ENCODE measurements at places on chromosomes 16 and 17.
A peak's percentile ranks its signal among the peaks of the same experiment; 100 is the strongest.

DNA sequence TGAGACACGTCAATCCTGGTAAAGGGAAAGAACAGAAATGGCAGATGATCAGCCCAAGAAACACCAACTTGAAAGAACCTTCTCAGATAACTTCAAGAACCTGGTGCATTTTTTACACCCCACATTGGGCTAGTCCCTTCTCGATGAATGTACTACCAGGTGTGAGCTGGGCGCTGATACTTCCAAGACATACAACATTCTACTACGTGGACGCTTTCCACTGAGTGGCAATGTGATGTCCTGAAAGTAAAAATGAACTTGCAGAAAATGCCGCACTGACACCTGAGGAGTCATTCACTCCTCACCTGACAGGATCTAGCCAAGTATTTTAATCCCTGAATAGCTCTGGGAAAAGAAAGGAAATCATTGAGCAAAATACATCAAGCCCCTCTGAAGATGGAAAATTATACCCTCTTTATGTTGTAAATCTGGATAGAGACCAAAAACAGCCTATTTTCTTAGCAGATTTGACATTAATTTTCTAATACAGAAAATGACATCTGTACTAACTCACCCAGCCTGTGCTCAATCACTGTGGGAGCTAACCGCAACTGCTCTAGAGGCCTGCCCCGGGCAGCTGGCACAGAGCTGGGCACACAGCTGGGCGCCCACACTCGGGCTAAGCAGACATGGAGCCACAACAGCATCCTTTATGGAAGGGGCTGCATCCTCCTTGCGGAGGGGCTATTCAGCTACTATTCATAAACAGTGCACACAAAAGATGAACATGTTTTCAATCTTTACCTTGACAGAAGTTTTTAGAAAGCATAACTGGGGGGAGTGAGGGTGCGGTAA, 16.2 kb downstream of the SNN start:
- DNase-seq: no peak

GRCh38 chr17:64259426-64259825, 3.6 kb downstream of the TEX2 start:
- DNase-seq: no peak

GRCh38 chr16:85946541-85947124, 47.7 kb downstream of the IRF8 start:
- no peak for DNase-seq

GRCh38 chr17:9666461-9667050, 21.2 kb downstream of the USP43 start:
- no peak for DNase-seq

DNA sequence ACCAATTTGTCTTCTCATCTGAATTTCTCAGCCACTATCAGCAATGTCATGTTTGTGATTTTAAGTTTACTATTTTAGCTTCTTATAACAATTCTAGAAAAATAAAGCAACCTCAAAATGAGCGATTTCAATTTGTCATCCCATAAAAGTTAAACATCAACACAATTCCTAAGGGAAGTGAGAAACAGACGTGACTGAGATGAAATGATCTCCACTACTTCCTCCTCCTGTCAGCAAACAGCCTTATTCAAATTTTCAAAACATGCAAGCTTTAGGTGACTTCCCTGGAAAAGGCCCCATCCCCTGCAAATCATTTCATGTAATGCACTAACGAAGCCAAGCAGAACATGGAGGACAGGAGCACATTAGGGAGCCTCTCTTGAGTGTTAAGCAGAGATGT, 64.9 kb downstream of the ZNF652 start:
- DNase-seq: no peak

GRCh38 chr16:83744441-83744981, 63.3 kb upstream of the HSBP1 start:
- DNase-seq: peak; percentile 71

- DNase-seq: no peak
These were observed 5.7 kb downstream of the OR4D2 start for GRCh38 chr17:58172369-58173071.

GRCh38 chr17:77549726-77550366, 408.7 kb upstream of the TNRC6C start:
- DNase-seq: no peak

DNA sequence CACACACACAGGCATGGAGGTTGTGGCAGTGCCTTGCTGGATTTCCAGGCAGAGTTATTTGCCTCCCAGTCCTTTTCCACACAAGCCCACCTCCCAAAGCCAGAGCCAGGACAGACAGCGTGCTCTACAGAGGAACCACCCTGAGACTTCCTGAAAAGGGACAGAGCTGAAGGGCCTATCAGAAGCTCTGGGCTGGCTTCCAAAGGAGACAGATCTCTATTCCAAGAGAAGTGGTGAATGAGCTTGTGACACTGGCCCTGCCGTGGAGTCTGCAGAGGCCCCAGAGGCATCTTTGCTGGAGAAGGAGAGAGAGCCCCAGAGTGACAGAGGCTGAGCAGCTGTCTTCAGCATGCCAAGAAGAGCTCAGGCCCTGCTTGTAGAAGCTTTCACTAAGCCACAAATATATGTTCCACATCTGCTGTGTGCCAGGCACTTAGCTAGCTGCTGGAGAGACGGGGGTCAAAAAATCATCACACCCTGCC, 8.3 kb upstream of the LPCAT2 start:
- DNase-seq: peak; percentile 74

DNA sequence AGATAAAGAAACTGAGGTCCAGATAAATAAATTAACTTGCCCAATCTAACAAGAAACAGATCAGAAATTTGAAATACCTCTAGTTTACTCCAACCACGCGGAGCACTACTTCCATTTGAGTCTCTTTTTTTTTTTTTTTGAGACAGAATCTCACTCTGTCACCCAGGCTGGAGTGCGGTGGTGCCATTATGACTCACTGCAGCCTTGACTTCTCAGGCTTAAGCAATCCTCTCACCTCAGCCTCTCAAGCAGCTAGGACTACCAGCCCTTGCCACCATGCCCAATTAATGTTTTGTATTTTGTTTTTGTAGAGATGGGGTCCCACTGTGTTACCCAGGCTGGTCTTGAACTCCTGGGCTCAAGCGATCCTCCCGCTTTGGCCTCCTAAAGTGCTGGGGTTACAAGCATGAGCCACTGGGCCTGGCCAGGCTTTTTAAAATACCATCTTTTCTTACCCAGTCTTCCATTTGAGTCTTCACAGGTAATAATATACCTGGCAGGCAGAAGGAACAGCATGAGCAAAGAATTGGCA, 3.3 kb upstream of the NACA2 start:
- DNase-seq: no peak

- DNase-seq: no peak
These were observed 10.0 kb downstream of the SALL1 start for GRCh38 chr16:51141106-51141505.

GRCh38 chr17:7413346-7413985, 5.8 kb downstream of the NLGN2 start:
- no peak for DNase-seq

DNA sequence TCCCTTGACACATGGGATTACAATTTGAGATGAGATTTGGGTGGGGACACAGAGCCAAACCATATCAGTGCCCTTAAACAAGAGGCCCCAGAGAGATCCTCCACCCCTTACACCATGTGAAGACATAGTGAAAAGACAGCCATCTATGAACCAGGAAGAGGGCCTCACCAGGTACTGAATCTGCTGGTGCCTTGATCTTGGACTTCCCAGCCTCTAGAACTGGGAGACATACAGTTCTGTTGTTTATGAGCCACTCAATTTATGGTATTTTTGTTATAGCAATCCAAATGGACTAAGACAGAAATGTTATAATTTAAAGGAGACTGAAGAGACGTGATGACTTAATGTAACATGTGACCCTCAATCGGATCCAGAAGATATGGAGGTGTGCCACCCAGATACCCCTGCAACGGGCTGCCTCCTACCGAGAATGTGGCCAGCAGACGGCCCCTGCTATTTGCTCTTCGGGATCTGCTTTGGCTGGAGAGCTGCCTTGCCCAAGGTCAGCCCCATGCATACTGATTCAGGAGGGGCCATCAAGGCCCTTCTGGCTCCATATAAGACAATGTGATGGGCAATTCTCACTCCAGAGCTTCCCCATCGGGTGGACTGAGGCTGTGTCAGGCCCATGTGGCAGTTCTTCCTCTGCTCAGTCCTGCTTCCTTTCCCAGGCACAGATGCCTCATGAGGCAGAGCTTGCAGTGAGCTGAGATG, 80.6 kb downstream of the NETO2 start:
- DNase-seq: no peak

- no peak for DNase-seq
These were observed 22.4 kb downstream of the SOX9 start for GRCh38 chr17:72143245-72143644.

- DNase-seq: no peak
These were observed 58.4 kb downstream of the SMPD3 start for GRCh38 chr16:68389750-68390371.

- DNase-seq: no peak
These were observed 31.1 kb upstream of the CCR7 start for GRCh38 chr17:40596261-40596919.

DNA sequence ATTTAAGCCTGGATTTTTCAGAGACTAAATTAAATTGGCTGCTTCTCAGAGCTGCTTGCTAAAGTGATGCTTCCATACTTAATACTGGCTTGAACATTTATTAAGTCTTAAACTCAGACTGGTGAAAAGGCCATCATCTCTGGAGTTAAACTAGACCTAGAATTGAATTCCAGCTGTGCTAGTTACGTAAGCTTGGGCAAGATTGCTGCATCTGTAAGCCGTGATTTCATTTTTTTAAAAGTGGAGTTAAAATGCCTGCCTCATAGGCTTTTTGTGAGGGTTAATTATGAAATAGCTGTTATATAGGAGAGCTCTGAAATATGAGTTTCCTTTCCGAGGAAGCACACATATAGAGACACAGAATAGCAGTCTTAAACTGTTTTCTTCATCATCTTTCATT, 84.7 kb downstream of the VAT1L start:
- DNase-seq: no peak

GRCh38 chr17:48997103-48997826, at the start of gene IGF2BP1:
IGF2BP1 (plus strand) TSS chr17:48997385; CDS start chr17:48997746, 361 bp downstream.
- no peak for DNase-seq

DNA sequence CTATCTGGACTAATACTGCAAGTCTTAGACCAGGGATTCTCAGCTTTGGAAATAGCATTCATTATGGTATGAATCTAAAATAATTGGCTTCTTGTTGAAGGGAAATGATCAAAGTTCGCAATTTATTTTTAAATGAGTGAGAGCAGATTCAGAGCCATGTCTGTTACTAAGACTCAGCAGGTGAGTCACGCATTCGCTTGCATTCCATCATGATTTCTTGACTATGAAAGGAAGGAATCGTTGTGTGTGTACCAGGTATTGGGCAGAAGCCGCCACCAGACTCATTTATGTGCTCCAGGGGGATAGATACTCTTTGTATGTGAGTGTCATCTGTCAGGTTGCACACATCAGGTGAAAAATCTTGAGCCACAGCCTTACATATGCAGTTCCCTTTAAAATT, 10.8 kb downstream of the GSG1L2 start:
- DNase-seq: no peak

GRCh38 chr17:67276075-67276474, 31.1 kb upstream of the HELZ start:
- DNase-seq: no peak

DNA sequence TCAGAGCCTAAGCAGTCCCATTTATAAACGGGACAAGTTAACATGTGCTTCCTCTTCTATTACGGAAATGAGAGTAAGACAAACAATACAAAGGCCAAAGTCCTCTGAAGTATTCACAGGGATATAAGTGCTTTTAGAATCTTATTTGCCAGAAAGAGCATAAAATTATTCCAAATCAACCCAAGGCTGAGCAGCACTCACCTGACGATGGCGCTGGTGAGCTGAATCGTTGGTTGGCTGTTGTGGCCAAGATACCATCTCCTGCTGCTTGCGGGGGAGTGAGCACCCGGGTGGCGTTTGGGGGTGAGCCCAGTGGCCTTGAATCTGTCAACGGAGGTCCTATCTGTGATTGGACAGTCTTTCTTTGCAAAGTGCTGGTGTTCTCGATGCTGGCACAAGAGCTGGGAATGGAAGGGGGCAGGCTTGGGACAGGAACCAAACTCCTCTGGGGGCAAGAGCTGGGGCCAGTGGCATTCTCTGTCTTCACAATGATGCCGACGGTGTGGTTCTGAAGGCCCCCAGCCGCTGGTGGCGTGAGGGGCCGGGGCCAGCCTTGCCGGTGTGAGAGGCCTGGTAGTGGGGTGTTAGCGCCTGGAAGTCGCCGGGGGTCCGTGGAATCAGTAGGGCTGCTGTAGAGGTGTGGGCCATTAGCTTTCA, 9.5 kb upstream of the DHRS13 start:
- DNase-seq: no peak

DNA sequence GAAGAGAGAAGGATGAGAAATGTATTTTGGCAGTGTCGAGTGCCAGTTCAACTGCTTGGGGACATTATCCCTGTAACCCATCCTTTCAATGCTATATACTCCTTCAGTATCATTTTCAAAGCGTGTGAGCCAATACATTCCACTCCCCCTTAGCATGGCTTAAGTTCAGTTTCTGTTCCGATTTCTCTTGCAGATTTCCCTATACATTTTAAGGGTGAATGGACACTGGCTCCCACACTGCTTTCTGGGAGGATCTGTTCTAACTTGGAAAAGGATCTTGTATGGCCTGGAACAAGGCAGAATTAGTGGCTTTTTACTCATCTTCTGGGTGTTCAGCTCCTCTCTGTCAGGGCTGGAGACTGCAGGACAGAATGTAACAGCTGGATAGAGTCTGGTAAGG, 333.8 kb downstream of the HAPSTR1 start:
- no peak for DNase-seq
